KG1 (cell line): ENCODE measurements at places on chromosomes 1 and 21.

DNA sequence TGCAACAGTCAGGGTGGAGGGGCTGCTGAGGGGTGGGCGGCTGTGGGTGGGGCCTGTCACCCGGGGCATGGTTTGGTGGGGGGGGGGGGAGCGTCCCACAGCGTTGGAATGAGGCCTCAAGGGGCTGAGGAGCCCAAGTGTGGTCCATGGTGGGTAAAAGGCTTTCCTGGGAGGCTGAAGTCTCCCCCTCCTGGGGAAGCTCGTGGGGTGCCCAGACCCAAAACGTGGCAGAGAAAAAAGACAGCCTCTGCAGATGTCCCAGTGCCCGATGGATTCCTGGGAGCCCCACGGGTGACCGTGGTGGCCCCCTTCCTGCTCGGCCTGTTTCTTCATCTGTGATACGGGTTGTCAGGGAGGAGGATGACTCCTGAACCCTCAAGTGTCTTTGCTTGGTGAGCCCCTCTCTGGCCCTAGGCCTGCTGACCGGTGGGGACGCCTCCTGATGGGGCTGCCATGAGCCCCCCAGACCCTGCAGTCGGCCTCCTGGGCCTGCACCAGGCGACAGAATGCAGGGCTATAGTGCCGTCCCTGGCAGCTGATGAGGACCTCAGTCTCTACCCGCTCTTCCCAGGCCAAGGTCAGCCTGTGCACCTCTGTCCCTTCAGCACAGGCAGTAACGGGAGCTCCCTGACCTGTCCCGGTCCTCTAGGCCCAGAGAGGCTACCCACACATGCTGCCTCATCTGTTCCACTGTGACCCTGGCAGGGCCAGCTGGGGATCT is 1.1 kb downstream of the OBSCN start:
- DNase-seq, result no peak

DNA sequence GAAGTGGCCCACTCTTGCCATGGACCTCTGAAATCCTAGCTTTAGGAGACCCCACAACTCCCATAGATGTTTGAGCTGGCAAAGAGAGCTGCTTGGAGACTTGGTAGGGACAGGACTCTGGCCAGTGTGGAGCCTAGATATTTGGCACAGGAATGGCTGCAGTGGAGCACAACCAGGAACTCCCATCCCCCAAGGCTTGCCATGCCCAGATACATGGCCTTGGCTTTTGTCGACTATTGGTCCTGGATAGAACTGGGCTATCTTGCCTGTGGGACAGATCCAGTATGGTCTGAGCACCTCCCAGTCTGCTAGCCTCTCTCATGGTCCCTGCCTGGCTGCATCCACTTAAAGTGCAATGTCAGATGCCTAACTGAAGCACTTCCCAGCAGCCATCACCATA is 7.8 kb upstream of the GBP2 start:
- no peak for DNase-seq

DNA sequence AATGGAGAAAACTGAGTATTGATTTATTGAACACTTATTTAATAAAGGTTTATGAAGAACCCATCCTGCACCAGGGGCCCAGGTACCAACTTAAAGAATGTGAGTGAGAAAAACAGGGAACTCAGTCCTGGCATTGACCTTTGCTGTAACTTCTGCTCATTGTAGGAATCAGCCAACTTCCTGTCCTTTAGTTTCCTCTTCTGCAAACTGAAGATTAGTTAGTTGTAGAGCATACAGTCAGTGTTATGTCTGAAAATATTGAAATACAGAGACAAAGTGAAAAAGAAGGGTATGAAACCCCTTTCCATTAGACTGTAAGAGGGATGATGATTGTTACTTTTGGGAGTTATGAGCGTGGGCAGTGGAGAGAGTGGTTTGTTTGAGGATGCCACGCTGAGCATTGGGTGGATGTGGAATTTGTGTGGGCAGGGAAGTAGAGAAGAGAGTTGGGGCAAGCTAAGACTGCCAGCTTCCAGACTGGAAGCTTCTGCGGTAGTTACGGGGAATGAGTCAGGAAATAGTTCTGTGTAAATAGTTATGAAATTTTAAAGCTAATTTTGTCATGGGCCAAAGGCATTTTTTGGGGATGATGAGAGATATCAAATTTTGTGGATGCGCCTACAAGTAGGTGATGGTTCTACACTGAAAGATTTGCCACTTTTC is 89.2 kb downstream of the GPR88 start:
- DNase-seq, result peak; percentile 42

GRCh38 chr1:214111796-214112195 is 124.0 kb downstream of the PROX1 start:
- no peak for DNase-seq

DNA sequence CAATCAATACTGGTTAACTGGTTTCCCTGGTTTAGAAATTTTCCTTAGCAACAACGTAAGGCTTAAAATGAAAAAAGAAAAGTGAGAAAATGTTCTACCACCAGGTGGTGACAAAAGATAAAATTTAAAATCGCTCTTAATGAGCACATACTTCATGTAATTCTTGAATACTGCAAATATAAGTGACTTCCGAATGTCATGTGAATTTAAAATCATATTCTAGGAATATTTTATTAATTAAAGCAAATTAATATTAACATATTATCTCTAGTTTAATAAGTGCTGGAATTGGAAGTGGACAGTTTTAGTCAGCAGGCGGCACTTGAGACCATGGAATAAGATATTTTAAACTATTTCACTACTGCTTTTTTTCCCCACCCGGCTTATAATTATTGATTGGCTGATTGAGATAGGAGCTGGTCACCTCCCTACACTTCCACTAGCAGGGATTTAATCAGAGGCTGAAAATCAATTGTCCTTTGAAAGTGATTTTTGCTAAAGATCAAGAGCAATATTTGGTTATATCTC is 5.0 kb upstream of the ADAMTS1 start:
- peak; percentile 39 for DNase-seq
